Activated T-helper 2 cell treated with anti-CD3 and anti-CD28 coated beads, Interferon-gamma antibody, Interleukin-2, Interleukin-4, amounts not matched to agents 10 μg/mL and 5 μg/mL and 100 μg/mL, durations not matched to agents 14 hours and 24 hours and 36 hours (primary cell): ENCODE measurements at places on chromosomes 1 and 21. TPM values are rescaled to one million over a fixed set of nuclear protein-coding genes. Genes with fewer than 3 reads are reported as not detected.
A peak's percentile ranks its signal among the peaks of the same experiment; 100 is the strongest.

GRCh38 chr1:12152113-12152891 lies 14.5 kb upstream of the TNFRSF1B start:
- peak overlapping the region; percentile 96 for H3K27ac ChIP-seq
- H3K4me3 ChIP-seq = no peak overlapping the region
- peaks cover 77% of the 10 kb centered on the region for H3K4me1 ChIP-seq
- peaks cover 17% of the 10 kb centered on the region for H3K36me3 ChIP-seq

GRCh38 chr1:99776120-99776519 lies 9.7 kb upstream of the FRRS1 start:
- no peak overlapping the region for H3K27ac ChIP-seq
- H3K36me3 ChIP-seq = no peaks in the 10 kb centered on the region
- DNase-seq = no peak
- H3K4me3 ChIP-seq = no peak overlapping the region

DNA sequence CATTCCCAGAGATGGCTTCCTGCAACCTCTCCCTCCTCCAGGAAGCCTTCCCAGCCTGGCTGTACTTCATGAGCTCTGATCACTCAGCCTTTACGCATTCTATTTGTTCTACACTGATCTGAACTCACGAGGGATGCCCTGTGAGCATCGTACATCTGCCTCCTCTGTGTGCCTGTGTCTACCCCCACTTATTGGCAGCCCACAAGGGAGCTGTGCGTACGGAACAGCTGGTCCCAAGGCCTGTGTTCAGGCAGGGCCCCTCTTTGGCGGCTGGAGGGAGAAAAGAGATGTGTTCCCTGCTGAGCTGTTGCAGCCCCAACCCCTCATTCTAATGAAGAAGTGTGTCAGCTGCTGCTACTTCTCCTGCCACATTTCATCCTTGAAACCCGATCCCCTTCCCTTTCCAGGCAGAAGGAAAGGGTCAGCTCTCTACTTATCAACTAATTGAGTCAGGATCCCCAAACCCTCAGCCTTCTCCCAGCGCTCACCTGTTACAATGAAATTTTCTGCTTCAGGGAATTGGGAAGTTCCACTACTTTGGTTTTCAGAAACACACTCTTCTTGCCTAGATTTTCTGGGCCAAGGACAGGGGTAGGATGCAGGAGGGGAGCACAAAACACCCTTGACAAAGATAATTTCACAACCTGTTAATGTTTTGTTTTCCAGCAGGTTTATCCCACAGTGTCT lies 3.2 kb downstream of the INKA2 start:
- no peak for DNase-seq
- H3K27ac ChIP-seq = no peak overlapping the region
- H3K4me3 ChIP-seq = no peak overlapping the region
- no peaks in the 10 kb centered on the region for H3K36me3 ChIP-seq
- peaks cover 24% of the 10 kb centered on the region for H3K4me1 ChIP-seq
- peaks cover 19% of the 10 kb centered on the region for H3K27me3 ChIP-seq

The SERPINC1 gene
- 0.16 TPM in 1 of 2 replicates, not detected in the other for total RNA-seq

The TSPEAR gene
- not detected in 2 replicates for total RNA-seq

- DNase-seq = no peak
- peaks cover 69% of the 10 kb centered on the region for H3K4me1 ChIP-seq
- H3K27me3 ChIP-seq = no peaks in the 10 kb centered on the region
- peaks cover 30% of the 10 kb centered on the region for H3K36me3 ChIP-seq
- H3K27ac ChIP-seq = no peak overlapping the region
- H3K4me3 ChIP-seq = no peak overlapping the region
Observed at GRCh38 chr1:165844114-165844798, 16.8 kb downstream of the UCK2 start.

DNA sequence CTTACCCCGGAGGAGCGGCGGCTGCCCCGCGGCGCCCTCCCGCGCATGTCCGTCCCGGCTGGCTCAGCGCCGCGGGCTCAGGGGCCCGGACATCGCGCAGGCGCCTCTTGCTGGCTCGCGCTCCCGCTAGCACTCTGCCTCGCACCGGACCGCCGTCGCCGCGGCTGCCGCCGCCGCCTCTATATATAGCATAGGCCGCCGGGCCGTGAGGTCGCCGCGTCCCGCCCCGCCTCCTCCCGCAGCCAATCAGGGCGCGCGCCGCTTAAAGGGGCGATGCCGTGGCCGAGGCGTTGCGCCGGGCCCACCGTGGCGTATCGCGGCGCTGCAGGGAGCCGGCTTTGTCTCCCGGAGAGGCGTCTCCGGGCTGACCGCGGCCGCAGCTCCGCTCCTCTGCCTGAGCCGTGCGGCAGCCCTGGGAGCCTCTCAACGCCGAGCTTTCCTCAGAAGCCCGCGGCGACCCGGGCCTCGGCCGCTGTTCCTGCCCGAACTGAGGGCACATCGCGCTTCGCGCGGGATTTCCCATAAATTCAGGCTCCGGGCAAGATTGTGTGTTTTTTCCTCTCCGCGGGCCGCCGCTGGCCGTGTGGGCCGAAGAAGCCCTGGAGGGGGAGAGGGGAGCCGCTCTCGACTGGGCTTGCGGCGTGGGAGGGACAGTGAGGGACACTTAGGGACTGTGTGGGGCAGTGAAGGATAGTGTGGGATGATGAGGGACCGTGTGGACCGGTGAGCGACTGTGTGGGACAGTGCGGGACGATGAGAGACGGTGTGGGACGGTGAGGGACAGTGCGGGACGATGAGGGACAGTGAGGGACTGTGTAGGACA lies at the start of gene ERRFI1:
Gene ERRFI1, minus strand, starts transcription at position 157 of the 823 bp plus-strand sequence. CDS start 10,690 bp downstream, outside the sequence.
- peak within 1 kb of the TSS; percentile 24 for H3K27ac ChIP-seq
- peaks cover 55% of the 10 kb centered on the region for H3K27me3 ChIP-seq
- peaks cover 11% of the 10 kb centered on the region for H3K4me1 ChIP-seq
- peak within 1 kb of the TSS; percentile 88 for H3K4me3 ChIP-seq

DNA sequence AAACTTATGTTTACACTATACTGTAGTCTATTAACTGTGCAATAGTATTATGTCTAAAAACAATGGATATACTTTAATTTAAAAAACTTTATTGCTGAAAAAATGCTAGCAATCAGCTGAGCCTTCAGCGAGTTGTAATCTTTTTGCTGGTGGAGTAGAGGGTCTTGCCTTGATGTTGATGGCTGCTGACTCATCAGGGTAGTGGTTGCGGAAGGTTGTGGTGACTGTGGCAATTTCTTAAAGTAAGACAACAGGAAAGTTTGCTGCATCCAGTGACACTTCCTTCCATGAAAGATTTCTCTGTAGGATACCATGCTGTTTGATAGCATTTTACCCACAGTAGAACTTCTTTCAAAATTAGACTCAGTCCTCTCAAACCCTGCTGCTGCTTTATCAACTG lies 234.7 kb upstream of the CSF3R start:
- DNase-seq = no peak
- no peak overlapping the region for H3K27ac ChIP-seq
- H3K27me3 ChIP-seq = peaks cover 14% of the 10 kb centered on the region
- no peaks in the 10 kb centered on the region for H3K4me1 ChIP-seq

- no peak for DNase-seq
- peaks cover 42% of the 10 kb centered on the region for H3K36me3 ChIP-seq
Observed at GRCh38 chr1:40712997-40713396, 21.5 kb downstream of the NFYC start.

The INTS11 gene
- total RNA-seq = 127 and 138 TPM in 2 replicates

DNA sequence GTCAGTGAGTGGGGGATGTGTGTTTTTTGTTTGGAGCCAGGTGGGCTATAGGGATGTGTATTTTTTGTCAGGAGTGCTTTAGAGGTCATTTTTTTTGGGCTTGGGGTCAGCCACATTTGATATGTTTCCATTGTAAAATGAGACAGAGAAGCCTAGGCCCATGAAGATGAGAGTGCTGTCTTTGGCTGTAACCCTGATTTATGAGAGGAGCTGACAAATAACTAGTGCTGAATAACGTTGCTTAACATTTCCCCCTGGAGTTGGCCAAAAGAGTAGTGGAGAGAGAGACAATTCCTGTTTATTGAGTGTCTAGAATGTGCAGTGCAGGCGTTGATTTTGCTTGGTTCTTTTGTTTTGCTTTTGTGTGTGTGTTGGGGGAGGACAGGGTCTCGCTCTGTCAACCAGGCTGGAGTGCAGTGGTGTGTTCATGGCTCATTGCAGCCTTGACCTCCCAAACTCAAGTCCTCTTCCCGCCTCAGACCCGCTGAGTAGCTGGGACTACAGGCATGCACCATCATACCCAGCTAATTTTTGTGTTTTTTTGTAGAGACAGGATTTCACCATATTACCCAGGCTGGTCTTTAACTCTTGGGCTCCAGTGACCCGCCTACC lies 64.7 kb downstream of the S1PR1 start:
- no peaks in the 10 kb centered on the region for H3K36me3 ChIP-seq
- no peak overlapping the region for H3K4me3 ChIP-seq
- no peak for DNase-seq
- peaks cover 39% of the 10 kb centered on the region for H3K27me3 ChIP-seq
- H3K27ac ChIP-seq = no peak overlapping the region
- peaks cover 10% of the 10 kb centered on the region for H3K4me1 ChIP-seq

- H3K4me1 ChIP-seq = peaks cover 10% of the 10 kb centered on the region
- DNase-seq = no peak
- H3K36me3 ChIP-seq = peaks cover 3% of the 10 kb centered on the region
- H3K27me3 ChIP-seq = no peaks in the 10 kb centered on the region
- H3K4me3 ChIP-seq = no peak overlapping the region
- no peak overlapping the region for H3K27ac ChIP-seq
Observed at GRCh38 chr1:62800281-62800680, 16.3 kb downstream of the ATG4C start.

DNA sequence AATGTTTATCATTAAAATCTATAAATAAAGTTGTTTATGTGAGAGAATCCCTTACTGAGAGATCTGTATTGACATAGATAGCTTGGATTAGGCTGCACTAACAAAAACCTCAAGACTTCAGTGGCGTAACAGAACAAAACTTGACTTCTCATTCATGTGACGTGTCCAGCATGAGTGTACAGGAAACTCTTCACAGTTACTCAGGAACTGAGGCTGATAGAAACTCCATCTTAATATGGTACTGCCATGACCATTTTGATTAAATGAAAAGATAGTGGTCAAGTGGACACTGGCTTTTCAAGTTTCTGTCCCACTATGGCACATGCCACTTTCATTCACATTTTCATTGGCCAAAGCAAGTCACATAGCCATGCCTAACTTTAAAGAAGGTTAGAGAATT lies 3.7 kb downstream of the ST3GAL3 start:
- DNase-seq = no peak
- peaks cover 38% of the 10 kb centered on the region for H3K4me1 ChIP-seq
- H3K27me3 ChIP-seq = no peaks in the 10 kb centered on the region

The HOOK1 gene
- total RNA-seq = 0.90 and 1.4 TPM in 2 replicates

- no peak for DNase-seq
- H3K36me3 ChIP-seq = no peaks in the 10 kb centered on the region
- no peaks in the 10 kb centered on the region for H3K4me1 ChIP-seq
- H3K4me3 ChIP-seq = no peak overlapping the region
Observed at GRCh38 chr1:107363154-107363553, 222.3 kb downstream of the NTNG1 start.

The UBL4B gene
- not detected in 2 replicates for total RNA-seq

The TMEM82 gene
- total RNA-seq = not detected in 2 replicates

The CD55 gene
- total RNA-seq = 132 and 135 TPM in 2 replicates

The ZNF697 gene
- total RNA-seq = 12.6 and 13.0 TPM in 2 replicates

- no peak overlapping the region for H3K4me3 ChIP-seq
- no peaks in the 10 kb centered on the region for H3K4me1 ChIP-seq
- DNase-seq = no peak
- no peak overlapping the region for H3K27ac ChIP-seq
- no peaks in the 10 kb centered on the region for H3K36me3 ChIP-seq
- no peaks in the 10 kb centered on the region for H3K27me3 ChIP-seq
Observed at GRCh38 chr1:31432592-31433395, 19.8 kb downstream of the SERINC2 start.

DNA sequence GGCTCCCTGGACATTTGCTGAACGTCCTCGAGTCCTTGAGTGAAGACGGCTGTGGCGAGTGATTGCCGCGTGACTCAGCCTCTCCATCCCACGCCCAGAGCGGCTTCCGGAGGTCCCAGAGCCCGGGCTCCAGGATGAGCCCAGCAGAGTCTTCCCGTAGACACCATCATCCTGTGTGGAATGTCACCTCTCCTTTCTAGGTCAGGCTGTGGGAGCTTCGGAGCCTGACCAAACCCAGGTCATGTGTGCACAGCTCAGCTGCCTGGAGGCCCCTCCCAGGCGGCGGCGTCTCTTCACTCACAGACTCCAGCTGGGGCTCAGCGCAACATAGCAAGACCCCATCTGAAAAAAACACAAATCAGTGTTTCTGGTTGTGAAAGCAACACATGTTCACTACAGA lies 38.2 kb downstream of the PRKCZ start:
- no peaks in the 10 kb centered on the region for H3K4me1 ChIP-seq
- H3K4me3 ChIP-seq = no peak overlapping the region
- DNase-seq = no peak
- H3K36me3 ChIP-seq = no peaks in the 10 kb centered on the region

- DNase-seq = no peak
- H3K27me3 ChIP-seq = peaks cover 50% of the 10 kb centered on the region
- H3K4me1 ChIP-seq = no peaks in the 10 kb centered on the region
- H3K36me3 ChIP-seq = no peaks in the 10 kb centered on the region
- no peak overlapping the region for H3K4me3 ChIP-seq
Observed at GRCh38 chr1:39720094-39720999, 18.3 kb upstream of the PPIE start.

GRCh38 chr1:55476445-55477015 lies 261.4 kb upstream of the USP24 start:
- H3K4me1 ChIP-seq = no peaks in the 10 kb centered on the region
- H3K27me3 ChIP-seq = peaks cover 15% of the 10 kb centered on the region
- H3K27ac ChIP-seq = no peak overlapping the region
- H3K4me3 ChIP-seq = no peak overlapping the region
- no peak for DNase-seq

The HES3 gene
- not detected in 2 replicates for total RNA-seq

- H3K27ac ChIP-seq = no peak overlapping the region
- DNase-seq = no peak
- H3K36me3 ChIP-seq = no peaks in the 10 kb centered on the region
- H3K4me3 ChIP-seq = no peak overlapping the region
- peaks cover 7% of the 10 kb centered on the region for H3K4me1 ChIP-seq
Observed at GRCh38 chr1:37448185-37448584, 26.2 kb upstream of the ZC3H12A start.

The MSH4 gene
- total RNA-seq = 0.60 and 0.62 TPM in 2 replicates

- H3K27me3 ChIP-seq = no peaks in the 10 kb centered on the region
- H3K4me3 ChIP-seq = no peak overlapping the region
- H3K36me3 ChIP-seq = no peaks in the 10 kb centered on the region
- DNase-seq = no peak
- no peak overlapping the region for H3K27ac ChIP-seq
- H3K4me1 ChIP-seq = no peaks in the 10 kb centered on the region
Observed at GRCh38 chr1:3258386-3259003, 189.5 kb downstream of the PRDM16 start.

The CFAP57 gene
- total RNA-seq = 0.11 and 0.16 TPM in 2 replicates

GRCh38 chr1:230052018-230052417 lies 15.0 kb upstream of the GALNT2 start:
- H3K4me3 ChIP-seq = no peak overlapping the region
- peaks cover 4% of the 10 kb centered on the region for H3K4me1 ChIP-seq
- H3K27me3 ChIP-seq = peaks cover 24% of the 10 kb centered on the region
- no peak overlapping the region for H3K27ac ChIP-seq
- H3K36me3 ChIP-seq = no peaks in the 10 kb centered on the region

GRCh38 chr1:41664861-41665640 lies 180.6 kb upstream of the EDN2 start:
- H3K4me1 ChIP-seq = peaks cover 74% of the 10 kb centered on the region
- H3K27me3 ChIP-seq = no peaks in the 10 kb centered on the region
- peaks cover 12% of the 10 kb centered on the region for H3K36me3 ChIP-seq
- no peak overlapping the region for H3K27ac ChIP-seq
